GDM1 (cell line): ENCODE measurements at places on chromosomes 5 and 9.

DNA sequence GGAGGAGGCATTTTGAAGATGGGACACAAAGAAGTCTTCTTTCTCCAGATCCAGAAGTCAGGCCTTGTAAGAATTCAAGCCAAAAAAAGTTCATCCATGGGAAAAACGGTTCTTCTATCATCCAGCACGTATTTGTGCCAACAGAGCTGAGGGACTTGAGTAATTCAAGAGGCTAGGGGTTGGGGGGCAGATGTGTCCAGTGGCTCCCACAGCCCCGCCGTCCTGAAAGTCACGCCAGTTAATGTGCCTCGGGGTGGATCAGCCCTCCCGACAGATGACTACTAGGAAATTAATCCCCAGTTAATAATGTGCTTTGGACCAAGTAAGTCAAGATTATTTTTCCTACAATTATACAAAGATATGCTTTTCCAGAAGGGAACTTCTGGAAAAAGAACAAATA is 23.4 kb downstream of the NREP start:
- no peak for DNase-seq

- no peak for DNase-seq
These were observed 10.1 kb upstream of the TMOD1 start for GRCh38 chr9:97491216-97491999.

DNA sequence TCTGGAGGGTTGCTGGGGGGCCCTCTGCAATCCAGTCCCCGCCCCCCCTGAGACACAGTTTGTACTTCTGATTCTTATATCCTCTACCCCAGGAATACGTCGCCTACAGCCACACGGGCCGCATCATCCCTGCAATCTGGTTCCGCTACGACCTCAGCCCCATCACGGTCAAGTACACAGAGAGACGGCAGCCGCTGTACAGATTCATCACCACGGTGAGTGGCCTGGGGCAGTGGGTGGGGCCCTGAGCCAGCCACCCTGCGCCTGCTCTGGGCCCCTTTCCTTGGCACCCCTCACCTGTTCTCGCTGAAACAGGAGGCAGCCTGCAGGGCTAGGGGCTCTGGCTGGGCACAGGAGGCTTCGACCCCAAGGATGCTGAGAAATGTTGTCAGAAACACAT is 24.1 kb upstream of the RPL26L1 start:
- no peak for DNase-seq

DNA sequence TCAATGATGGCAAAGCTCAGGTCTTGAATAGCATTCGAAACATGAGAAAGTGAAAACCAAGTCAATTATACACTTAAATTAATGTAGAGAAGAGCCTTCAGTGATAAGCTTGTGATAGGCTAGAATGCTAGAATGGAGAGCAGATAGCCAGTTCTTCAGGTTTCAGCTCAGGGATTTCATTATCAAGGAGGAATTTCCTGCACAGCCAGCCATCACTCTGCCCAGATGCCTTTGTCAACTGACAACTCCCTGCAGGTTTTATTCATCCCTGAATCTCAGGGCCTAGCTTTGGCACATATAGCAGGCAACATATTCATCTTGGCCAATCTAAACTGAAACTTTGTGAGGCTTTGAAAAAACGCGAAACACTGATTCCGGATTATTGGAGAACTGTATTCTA is 199.3 kb upstream of the CDH6 start:
- no peak for DNase-seq
